ENCODE measurements at places on chromosomes 5 and 9.

DNA sequence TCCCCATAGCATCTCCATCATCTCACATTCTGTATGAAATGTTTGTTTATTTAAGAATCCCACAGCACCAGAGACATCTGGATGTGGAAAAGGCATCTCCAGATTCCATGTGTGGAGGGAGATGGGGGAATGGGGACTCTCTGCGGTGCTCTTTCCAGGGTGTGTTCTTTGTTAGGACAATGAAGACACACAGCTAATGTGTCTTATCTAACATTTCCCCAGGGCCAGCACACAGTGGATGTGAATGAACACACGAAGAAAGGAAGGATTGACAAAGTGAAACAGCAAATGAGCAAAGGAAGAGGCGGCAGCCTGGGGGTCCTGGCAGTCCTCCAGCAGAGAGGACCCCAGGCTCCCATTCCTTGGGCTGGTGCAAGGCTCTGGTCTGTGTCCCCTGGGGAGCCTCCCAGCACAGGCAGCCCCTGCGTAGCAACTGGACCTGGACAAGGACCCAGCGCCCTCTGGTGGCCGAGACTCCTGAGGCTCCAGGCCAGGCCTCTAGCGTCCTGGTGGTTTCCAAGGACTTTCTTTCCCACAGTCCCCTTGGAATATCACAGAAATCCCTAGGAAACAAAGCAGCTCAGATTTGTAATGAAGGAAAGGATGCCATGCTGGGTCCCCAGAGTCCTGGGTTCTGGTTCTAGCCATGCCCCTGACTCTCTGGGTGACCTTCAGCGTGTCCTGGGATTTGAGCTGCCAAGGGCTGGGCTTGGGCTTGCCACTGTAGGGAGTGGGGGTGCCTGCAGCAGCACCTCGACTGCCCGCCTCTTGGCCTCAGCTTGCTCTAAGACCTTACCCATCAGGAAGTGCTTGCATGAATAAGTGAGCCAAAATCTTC, 3.5 kb upstream of the PDLIM7 start:
- DNase-seq = peak; percentile 84

- no peak for DNase-seq
Measured at GRCh38 chr9:104993291-104993963, 65.5 kb upstream of the ABCA1 start.

- DNase-seq = no peak
Measured at GRCh38 chr9:95076696-95077052, 240.8 kb downstream of the FANCC start.

DNA sequence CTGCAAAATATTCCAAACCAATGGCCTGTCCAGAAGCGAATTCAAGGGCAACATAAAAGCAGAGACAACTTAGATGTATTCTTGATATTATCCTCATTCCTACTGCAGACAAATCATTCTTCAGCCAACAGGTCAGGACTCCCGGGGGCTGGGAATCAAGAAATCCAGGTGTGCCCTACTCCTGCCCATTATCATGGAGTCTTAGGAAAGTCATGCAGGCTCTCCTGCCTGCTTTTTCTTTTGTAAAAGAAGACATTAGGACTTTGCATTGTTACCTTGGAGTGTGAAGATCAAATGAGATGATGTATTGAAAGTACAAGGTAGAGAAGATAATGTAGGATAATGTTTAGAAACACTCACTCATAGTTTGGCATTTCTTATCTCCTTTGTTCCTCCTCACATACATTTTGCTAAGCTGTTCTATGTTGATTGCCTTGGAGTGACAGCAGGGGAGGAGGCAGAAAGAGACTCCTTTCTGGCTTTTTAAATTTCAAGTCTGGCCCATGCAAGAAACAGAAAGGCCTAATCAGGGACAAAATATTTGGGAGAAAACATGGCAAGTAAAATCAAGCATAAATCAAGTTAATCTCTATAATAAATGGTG, 113.8 kb downstream of the SV2C start:
- DNase-seq = no peak

- no peak for DNase-seq
Measured at GRCh38 chr5:145924849-145925248, 11.5 kb upstream of the SH3RF2 start.

- DNase-seq = no peak
Measured at GRCh38 chr5:177593511-177593910, 1.5 kb downstream of the TMED9 start.

DNA sequence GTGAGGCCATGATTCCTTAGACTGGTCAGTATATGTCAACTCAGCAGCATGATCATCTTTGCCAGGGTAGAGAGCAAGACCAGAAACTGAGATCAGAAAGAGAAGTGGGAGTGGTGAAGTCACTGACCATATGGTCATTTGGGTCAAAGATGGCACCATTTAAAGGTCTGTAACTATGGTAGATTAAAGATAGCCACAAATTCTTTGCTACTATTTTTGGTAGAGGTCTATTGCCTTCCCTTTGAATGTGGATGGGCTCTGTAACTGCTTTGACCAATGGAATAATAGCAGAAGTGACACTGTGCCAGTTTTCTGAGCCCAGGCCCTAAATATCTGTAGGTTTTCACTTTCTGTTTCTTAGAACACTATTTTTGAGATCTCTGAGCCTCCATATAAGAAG, 117.6 kb downstream of the PCSK1 start:
- DNase-seq = no peak

DNA sequence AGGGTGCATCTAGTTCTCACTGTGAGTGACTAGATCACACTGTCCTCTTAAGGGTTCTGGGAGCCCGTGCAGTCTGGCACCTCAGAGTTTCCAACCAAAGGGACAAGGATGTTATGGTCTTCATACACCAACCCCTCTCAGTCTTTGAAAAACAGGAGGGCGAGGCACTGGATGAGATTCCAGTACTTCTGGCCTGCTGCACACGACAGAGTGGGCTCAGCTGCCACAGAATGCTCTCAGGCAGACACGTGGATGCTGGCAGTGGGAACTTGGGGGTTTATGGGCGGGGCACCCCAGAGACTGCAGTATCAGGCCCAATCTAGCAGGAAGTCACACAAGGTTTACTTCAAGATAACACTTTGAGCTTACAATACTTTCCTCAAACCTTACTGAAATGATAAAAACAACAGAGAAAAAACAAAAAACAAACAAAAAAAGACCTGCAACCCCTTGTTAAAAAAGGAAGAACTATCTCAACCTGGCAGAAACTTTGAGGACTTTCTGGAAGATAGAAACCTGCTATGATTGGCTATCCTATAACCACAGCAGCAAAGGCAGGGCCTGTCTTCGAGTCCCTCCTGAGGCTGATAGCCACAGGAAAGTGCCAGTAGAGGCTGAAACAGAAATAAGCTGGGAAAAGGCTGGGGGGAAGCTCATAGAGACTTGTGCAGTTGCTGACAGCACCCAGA, 28.3 kb upstream of the TGFBR1 start:
- no peak for DNase-seq

GRCh38 chr5:54136516-54137440, 173.6 kb downstream of the ARL15 start:
- no peak for DNase-seq

DNA sequence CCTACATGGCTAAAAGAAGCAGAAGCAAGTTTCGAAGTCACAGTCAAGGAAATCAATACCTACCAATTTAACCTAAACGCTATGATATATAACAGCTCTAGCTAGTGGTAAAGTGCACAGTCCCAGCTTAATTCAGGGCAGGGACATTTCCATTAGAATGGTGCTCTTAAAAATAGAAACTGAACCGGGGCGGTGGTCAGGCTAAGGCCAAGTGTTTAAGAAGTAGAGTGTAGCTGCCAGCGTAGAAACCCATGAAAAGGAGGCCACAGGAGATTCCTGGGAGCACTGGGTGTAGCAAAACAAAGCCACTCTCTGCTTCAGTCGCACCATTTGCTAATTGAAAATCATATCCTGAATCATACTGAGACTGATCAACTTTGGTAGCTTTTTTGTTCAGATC, 28.8 kb downstream of the PPIC start:
- no peak for DNase-seq

- DNase-seq = no peak
Measured at GRCh38 chr9:82894548-82894947, 168.4 kb downstream of the RASEF start.

All from frontal cortex (tissue), 4 donors.